Smooth muscle cell of the umbilical artery (primary cell): ENCODE measurements at places on chromosomes 13 and 19. TPM values are rescaled to one million over a fixed set of nuclear protein-coding genes. Genes with fewer than 3 reads are reported as not detected.

Gene C13orf42
- total RNA-seq = not detected in 2 replicates

Gene ZNF99
- total RNA-seq = not detected in 2 replicates

Gene DENND1C
- not detected in 2 replicates for total RNA-seq

Gene C19orf85
- not detected in 2 replicates for total RNA-seq

Gene UBA52
- total RNA-seq = 374 and 760 TPM in 2 replicates

Gene ZNF730
- total RNA-seq = 0.59 and 2.1 TPM in 2 replicates

Gene CYP2A7
- not detected in 2 replicates for total RNA-seq

Gene DNAAF3
- total RNA-seq = 0.30 and 0.65 TPM in 2 replicates

Gene CCL25
- not detected in 2 replicates for total RNA-seq

Gene HSPB6
- 77.2 and 141 TPM in 2 replicates for total RNA-seq

Gene MZT1
- total RNA-seq = 11.3 and 17.3 TPM in 2 replicates

Gene LRRC4B
- 0.18 and 0.30 TPM in 2 replicates for total RNA-seq

Gene RFPL4A
- total RNA-seq = not detected in 2 replicates

Gene EDDM13
- total RNA-seq = not detected in 2 replicates

Gene ZNF492
- under 0.01 and 0.60 TPM in 2 replicates for total RNA-seq

Gene DNAJC3
- total RNA-seq = 72.8 and 92.3 TPM in 2 replicates

Gene TPTE2
- not detected in 2 replicates for total RNA-seq

Gene BEST2
- not detected in 2 replicates for total RNA-seq

Gene ZNF610
- 3.3 and 4.5 TPM in 2 replicates for total RNA-seq

Gene IFNL1
- not detected in 2 replicates for total RNA-seq

Gene ZNF324
- 13.7 and 14.8 TPM in 2 replicates for total RNA-seq
